ENCODE measurements at places on chromosomes 12 and 14. TPM values are rescaled to one million over a fixed set of nuclear protein-coding genes. Genes with fewer than 3 reads are reported as not detected.
A peak's percentile ranks its signal among the peaks of the same experiment; 100 is the strongest.

- DNase-seq = peak; percentile 66
Measured at GRCh38 chr12:21413369-21414277, 23.8 kb upstream of the PYROXD1 start.

DNA sequence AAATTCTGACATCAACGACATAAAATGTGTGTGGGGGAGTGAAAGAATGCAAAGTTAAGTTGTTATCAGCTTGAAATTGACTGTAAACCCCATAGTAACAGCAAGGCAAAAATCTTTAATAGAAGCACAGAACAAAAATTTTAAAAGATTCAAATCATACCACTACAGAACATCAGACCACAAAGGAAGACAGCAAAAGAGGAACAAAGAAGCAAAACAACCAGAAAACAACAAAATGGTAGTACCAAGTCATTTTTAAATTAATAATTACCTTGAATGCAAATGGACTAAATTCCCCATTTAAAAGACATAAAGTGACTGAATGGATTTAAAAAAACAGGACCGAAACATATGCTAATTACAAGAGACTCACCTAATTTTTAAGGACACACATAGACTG lies 31.3 kb downstream of the A2M start:
- DNase-seq = no peak

DNA sequence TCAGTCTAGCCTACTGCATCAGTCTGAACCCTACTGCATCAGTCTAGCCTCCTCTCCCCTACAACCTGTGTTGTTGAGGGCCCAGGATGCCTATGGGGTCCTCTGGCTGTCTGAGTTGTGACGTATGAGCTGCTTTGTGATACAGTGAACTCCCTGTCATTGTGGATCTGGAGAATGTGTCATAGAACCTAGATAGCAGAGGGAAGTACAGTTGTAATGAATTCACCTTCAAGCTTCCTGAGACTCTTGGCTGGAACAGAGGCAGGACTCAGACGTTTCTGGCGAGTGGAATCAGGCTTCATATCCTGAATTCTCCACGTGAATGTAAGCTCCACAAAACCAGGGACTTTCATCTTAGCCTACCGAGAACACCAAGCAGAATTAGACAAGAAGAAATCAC lies 17.0 kb downstream of the TBK1 start:
- DNase-seq = no peak

- DNase-seq = no peak
Measured at GRCh38 chr14:103576371-103577024, 13.7 kb downstream of the COA8 start.

DNA sequence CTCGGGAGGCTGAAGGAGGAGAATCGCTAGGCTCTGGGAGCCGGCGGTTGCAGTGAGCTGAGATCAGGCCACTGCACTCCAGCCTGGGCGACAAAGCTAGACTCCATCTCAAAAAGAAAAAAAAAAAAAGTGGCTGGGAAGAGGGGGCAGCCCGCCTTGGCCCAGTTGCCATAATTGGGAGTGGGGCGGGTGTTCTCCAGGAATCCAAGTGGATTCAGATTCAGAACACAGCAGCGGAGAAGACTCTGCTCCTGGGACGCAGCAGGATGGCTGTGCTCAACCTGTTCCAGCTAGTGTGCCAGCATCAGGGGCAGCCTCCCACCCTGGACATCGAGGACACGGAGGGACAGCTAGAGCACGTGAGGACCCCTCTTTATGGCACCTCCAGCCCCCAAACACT lies 5.5 kb downstream of the CFAP73 start:
- no peak for DNase-seq

DNA sequence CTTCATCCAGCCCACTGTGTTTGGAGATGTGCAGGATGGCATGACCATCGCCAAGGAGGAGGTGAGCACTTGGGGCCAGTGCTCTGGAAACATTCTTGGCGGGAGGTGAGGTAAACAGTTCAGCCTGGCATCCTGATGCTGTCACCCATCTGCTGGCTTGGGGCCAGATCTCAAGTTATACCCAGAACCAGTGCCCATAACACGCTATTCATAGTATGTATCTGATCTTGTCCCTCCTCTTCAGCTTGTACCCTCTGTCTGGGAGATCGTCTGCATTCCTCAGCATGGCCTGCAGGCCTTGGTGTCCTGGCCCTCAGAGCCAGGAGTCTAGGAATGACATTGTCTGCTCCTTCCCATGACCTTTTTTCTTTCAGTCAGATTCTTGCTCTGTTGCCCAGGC lies 31.4 kb downstream of the ALDH2 start:
- DNase-seq = no peak

- no peak for DNase-seq
Measured at GRCh38 chr14:97298331-97298730, 501.1 kb downstream of the VRK1 start.

The CLEC1B gene
- not detected for total RNA-seq

The AMN gene
- 70.7 TPM for total RNA-seq

The RNF212B gene
- not detected for total RNA-seq

The MSI1 gene
- 21.7 TPM for total RNA-seq

All from Caco-2 (cell line).